ENCODE measurements at places on chromosomes 2 and 18. TPM values are rescaled to one million over a fixed set of nuclear protein-coding genes. Genes with fewer than 3 reads are reported as not detected.

RMDN2 gene
- 3.7 TPM for total RNA-seq

CFLAR gene
- total RNA-seq = 80.3 TPM

CIDEA gene
- 5.5 TPM for total RNA-seq

UGT1A10 gene
- total RNA-seq = not detected

LOXHD1 gene
- total RNA-seq = not detected
